GM12878 (cell line): ENCODE measurements at places on chromosomes 1 and 21. TPM values are rescaled to one million over a fixed set of nuclear protein-coding genes. Genes with fewer than 3 reads are reported as not detected.

GRCh38 chr1:116111524-116112021, 374 bp downstream of the MAB21L3 start:
- no peak for DNase-seq
- peaks cover 11% of the 10 kb centered on the region for H3K4me1 ChIP-seq
- no peaks in the 10 kb centered on the region for H3K27me3 ChIP-seq
- no peak overlapping the region for H3K4me3 ChIP-seq
- H3K27ac ChIP-seq = peak overlapping the region; percentile 13; the same call in 1 of the 2 replicates

DNA sequence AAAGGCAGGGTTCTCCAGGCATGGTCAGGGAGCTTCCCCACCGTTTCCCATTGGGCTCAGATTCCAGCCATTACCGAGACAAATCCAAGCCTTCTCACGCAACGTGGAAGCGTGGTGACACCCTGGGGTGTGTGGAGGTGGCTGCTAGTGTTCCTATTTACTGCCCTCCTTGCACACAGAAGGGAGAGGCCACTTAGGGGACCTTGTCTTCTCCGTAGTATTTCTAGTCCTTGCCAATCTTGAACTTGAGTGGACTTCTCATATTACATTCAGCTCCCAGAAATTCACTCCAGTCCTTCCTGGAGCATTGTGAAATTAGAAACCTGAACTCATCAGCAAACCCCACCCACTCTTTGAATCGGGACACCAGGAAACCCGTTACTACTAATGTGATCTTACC, 131.6 kb downstream of the AJAP1 start:
- no peak overlapping the region for H3K4me3 ChIP-seq
- H3K27me3 ChIP-seq = no peaks in the 10 kb centered on the region
- H3K4me1 ChIP-seq = no peaks in the 10 kb centered on the region
- no peak for DNase-seq
- H3K36me3 ChIP-seq = no peaks in the 10 kb centered on the region
- H3K27ac ChIP-seq = no peak overlapping the region

DNA sequence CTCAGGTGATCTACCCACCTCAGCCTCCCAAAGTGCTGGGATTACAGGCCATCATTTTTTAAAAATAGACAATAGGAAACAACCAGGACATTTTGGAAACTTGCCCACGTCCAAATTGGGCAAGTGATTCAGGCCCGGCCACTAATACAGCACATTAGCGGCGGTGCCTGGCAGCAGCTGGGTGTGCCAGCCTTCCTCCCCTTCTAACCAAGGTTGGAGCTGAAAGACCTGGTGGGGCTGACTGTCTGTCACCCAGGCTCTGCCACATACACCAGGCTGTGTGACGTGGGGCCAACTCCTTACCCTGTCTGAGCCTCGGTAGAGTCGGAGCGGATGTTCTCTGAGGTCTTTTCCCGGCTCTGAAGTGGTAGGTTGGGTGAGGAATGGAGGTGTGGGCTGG, 29.6 kb upstream of the TMEM51 start:
- H3K27me3 ChIP-seq = no peaks in the 10 kb centered on the region
- no peak overlapping the region for H3K27ac ChIP-seq
- no peak for DNase-seq
- no peaks in the 10 kb centered on the region for H3K36me3 ChIP-seq
- no peaks in the 10 kb centered on the region for H3K4me1 ChIP-seq

- H3K4me1 ChIP-seq = peaks cover 38% of the 10 kb centered on the region
- no peaks in the 10 kb centered on the region for H3K36me3 ChIP-seq
- H3K4me3 ChIP-seq = peak overlapping the region; percentile 72; the same call in 1 of the 2 replicates
- H3K27ac ChIP-seq = no peak overlapping the region
Measured at GRCh38 chr1:206508130-206508889, 979 bp downstream of the RASSF5 start.

DNA sequence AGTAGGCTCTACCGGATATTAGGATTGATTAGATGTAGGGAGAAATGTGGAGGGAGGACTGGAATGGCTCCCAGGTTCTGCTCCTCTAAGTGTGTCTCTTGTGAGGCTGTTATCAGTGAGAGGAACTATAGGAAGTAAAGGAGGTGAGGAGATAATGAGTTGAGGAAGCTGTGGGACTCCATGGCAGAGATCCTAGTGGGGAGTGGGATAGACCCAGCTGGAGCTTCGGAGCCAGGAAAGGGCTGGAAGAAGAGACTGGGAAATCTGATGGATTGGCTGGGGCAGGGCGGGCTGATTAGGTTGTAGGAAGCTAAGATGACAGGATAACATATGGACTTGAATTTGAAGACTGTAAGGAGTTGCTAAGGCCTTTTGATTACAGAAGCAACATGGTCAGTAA, 14.8 kb upstream of the BCL9 start:
- DNase-seq = no peak
- no peak overlapping the region for H3K27ac ChIP-seq
- no peak overlapping the region for H3K4me3 ChIP-seq
- H3K36me3 ChIP-seq = no peaks in the 10 kb centered on the region

GRCh38 chr1:194028002-194028401, 841.6 kb upstream of the B3GALT2 start:
- H3K27me3 ChIP-seq = no peaks in the 10 kb centered on the region
- no peak overlapping the region for H3K27ac ChIP-seq
- no peaks in the 10 kb centered on the region for H3K36me3 ChIP-seq
- no peaks in the 10 kb centered on the region for H3K4me1 ChIP-seq
- no peak for DNase-seq

DNA sequence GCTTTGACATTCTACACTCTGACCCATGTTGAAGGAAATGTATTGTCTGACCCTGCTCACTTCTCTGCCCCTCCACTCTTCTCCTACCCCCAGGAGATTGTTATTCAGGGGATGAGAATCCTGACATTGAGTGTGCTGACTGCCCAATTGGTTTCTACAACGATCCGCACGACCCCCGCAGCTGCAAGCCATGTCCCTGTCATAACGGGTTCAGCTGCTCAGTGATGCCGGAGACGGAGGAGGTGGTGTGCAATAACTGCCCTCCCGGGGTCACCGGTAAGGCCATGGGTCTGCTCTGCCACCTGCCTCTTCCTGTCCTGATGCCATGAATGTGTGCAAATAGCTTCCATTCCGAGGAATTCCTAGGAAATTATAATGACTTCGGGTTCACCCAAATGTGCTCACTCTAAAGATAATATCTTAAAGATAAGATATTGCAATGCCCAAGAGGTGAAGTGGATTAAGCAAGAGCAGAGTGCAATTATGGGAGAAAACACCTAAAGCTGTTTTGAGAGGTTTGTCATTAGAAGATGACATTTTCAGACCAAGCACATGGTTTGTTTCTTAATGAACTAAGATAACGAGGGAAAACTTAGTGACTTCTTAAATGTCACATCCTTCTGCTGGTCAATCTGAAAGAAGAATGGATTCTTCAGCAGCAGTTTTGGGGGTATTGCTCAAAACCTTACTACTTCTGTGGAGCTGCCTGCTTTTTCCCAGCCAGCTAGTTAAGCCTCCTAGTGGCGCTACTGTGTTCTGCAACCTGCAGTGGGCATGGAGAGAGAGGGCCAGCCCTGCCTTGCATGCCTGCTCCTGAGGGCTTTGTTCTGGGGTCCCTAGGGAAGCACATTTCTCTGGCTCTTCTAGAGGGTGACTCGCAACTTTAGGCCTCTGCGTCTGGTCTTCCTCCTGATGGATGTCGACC, 41.6 kb downstream of the LAMC2 start:
- H3K27ac ChIP-seq = no peak overlapping the region
- DNase-seq = no peak
- H3K4me3 ChIP-seq = no peak overlapping the region
- H3K27me3 ChIP-seq = no peaks in the 10 kb centered on the region
- H3K4me1 ChIP-seq = peaks cover 6% of the 10 kb centered on the region; the same call in 1 of the 2 replicates
- no peaks in the 10 kb centered on the region for H3K36me3 ChIP-seq

DNA sequence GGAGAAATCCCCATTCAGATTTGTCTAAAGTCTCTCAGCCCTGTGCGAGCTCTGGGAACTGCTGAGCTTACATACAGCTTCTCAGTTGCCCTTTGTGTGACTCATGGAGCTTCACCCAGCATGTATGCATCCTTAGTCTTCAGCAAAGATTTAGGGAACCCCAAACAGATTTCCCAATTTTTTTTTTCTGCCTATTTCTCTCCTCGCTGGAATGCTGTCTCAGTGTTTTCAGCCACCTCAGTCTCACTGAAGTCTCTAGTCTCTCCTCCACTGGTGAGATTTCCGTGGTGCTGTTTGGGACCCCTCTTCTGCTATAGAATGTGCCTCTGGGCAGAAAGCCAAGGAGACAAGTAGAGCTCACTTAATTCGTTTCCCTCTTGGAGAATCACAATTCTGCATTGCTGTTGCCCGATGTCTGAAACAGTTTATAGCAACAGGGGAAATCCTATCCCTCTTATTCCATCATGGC, 28.1 kb upstream of the TXLNA start:
- H3K36me3 ChIP-seq = peaks cover 1% of the 10 kb centered on the region; the same call in 1 of the 2 replicates
- no peaks in the 10 kb centered on the region for H3K27me3 ChIP-seq
- H3K4me1 ChIP-seq = no peaks in the 10 kb centered on the region
- DNase-seq = no peak

DNA sequence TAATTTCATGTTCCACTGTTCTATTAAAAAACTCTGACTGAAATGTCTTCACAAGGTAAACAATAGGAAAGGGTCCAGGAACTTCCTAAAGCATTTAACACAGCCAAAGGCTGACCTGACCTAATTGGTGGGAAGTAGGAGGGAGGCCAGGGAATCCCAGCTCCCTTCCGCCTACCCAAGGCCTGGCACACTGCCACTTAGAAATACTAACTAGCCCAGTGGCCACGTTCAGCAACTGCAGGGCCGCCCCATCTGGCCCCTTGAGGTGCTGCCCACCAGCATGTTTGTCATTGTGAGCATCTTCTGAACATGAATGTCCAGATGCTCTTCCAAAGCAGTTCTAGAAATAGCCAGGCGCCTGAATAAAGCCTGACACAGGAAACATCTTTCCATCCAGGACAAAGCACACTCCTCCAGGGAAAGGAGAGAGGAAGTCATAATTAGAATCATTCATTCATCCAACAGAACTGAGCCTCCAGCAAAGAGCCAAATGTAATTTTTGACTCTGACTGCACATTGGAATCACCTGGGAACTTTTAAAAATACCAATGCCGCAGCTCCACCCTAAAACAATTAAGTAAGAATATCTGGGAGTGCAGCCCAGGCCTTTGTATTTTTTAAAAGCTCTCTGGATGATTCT, 44.6 kb upstream of the BCL9 start:
- H3K4me3 ChIP-seq = no peak overlapping the region
- no peaks in the 10 kb centered on the region for H3K4me1 ChIP-seq
- DNase-seq = no peak
- no peaks in the 10 kb centered on the region for H3K27me3 ChIP-seq

DNA sequence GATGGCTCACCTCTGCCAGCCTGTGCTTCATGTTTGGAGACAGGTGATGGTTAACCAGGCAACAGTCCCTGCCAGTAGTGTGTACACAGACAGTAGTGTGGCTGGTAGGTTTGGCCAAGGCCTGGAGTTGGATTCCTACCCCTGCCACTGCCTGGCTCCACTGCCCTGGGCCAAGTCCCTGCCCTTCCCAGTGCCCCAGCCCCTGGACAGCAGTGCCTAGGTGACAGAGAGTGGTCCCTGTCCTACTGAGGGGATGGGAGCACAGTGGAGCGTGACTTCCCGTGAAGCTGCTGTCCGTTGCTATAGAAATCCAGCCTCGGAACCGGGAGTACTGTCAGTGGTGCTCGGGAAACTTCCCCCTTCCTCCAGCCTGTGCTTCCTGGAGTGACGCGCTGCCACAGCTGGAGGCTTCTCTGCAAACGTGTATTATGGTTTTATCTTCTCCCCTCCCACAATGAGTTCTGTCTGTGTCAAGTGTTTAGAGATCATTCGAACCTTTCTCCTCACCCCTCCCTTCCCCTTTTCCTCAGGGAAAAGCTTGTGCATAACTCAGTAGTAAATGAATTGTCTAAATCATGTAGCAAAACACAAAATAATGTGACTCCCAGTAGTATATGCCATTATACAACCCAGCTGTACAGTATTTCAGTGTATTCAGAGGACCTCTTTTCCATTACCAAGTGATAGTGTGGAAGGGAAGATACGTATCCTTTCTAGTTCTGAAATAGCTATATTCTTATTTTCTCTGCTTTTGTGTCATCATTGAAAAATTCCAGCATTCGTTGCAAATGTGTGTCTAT, 73.4 kb downstream of the GALNT2 start:
- H3K4me3 ChIP-seq = no peak overlapping the region
- peaks cover 8% of the 10 kb centered on the region for H3K4me1 ChIP-seq
- H3K27me3 ChIP-seq = no peaks in the 10 kb centered on the region
- no peak overlapping the region for H3K27ac ChIP-seq

DNA sequence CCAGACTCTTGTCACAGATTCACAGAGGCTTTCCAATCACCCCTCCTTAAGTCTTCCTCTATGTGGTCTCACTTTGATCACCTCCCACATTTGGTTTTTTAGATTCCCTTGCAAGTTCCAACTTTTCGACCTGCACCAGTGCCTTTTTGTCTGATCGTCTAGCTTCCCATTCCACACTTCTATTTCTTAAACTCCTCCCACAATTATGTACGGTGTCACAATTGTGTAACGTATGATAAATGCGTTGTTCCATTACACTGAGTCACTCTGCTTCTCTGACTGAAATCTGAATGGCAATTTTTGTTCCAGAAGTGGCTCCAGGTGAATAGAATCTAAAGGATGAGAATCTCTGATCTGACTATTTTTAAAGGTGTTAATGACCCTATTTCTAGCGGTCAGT, 320.1 kb downstream of the LMX1A start:
- no peak overlapping the region for H3K27ac ChIP-seq
- H3K4me1 ChIP-seq = no peaks in the 10 kb centered on the region
- no peak for DNase-seq
- H3K36me3 ChIP-seq = no peaks in the 10 kb centered on the region
- no peaks in the 10 kb centered on the region for H3K27me3 ChIP-seq

DNA sequence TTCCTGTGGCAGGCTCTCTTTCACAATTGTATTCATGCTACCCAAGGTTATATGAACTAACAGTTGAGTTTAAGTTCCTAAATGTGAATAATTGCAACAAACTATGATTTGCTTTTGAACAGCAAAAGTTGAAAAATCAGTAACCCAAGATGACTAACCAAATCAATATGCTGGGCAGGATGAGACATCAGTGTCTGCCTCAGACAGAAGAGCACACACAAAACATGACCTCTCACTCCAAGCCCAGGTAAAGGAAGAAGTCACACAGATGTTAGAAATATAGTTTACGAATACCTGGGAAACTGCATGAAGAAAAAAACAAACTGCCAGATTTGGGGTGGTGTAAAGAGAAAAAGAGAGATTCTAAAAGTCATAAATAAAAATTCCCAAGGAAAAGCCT, 3.5 kb downstream of the OR2L13 start:
- no peaks in the 10 kb centered on the region for H3K36me3 ChIP-seq
- no peak overlapping the region for H3K27ac ChIP-seq
- H3K4me1 ChIP-seq = no peaks in the 10 kb centered on the region
- no peaks in the 10 kb centered on the region for H3K27me3 ChIP-seq
- H3K4me3 ChIP-seq = no peak overlapping the region

- H3K27ac ChIP-seq = no peak overlapping the region
- no peaks in the 10 kb centered on the region for H3K4me1 ChIP-seq
- H3K36me3 ChIP-seq = peaks cover 4% of the 10 kb centered on the region; the same call in 1 of the 2 replicates
Measured at GRCh38 chr1:85656256-85656655, 52.0 kb downstream of the ZNHIT6 start.

Gene RUSC1
- 17.7 and 19.9 TPM in 2 replicates for total RNA-seq

Gene ANKRD34A
- 3.5 and 5.2 TPM in 2 replicates for total RNA-seq

Gene RHD
- total RNA-seq = 0.13 TPM in 1 of 2 replicates, not detected in the other

Gene KRTAP6-2
- total RNA-seq = not detected in 2 replicates

Gene PERM1
- total RNA-seq = not detected in 2 replicates

Gene ATG4C
- 12.2 and 13.2 TPM in 2 replicates for total RNA-seq
